NCI-H1436 treated with DMSO at 0.1 percent for 48 hours (cell line): ENCODE measurements at places on chromosomes 5 and 9.

DNA sequence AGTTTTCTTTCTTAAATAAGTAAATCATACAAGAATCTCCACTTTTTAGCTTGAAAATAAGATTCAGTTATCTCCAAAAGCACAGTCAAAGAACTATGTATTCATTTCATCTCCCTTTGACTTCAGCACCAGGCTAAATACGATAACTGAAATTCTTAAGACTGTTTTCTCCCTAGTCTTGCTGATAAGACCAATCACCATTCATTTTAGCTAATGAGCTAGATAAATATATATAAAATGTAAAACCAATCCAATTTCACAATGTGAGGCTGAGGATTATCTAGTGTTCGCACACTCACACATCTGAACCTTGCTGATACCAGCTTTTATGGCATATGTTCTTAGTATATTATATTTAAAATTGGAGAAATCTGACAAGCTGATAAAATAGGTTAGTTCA, 17.3 kb upstream of the ZNF622 start:
- DNase-seq = no peak

GRCh38 chr9:31142456-31142855, 1242.0 kb upstream of the ACO1 start:
- DNase-seq = no peak

DNA sequence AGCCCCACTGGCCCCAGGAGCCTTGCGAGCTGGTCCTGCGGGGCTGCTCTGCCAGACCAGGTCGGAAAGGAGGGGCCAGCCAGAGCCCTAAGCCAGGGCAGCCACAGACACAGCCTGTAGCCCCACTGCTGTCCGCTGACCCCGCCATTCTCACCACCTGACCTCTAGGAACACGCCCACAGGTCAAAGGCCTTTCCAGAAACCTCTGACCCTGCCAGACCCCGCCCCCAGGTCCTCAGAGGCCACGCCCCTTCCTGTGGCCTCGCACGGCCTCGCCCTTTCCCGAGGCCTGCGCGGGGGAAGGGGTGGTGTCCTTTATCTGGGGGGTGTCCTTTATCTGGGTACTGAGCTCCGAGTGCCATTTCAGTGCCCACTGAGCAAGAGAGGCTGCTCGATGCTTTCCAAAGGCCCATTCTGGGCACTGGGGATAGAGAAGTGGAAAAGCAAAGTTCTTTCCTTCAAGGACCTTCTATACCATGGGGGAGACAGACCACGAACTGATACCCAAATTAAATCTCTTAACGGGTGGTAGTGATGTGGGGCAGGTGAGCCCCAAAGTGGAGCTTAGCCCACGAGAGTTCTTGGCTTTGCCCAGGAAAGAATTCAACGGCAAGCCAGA, 46.5 kb downstream of the P4HA2 start:
- no peak for DNase-seq

GRCh38 chr9:126860757-126861466, 473 bp downstream of the ZBTB34 start:
- no peak for DNase-seq

- DNase-seq = no peak
These were observed 60.2 kb downstream of the PARP8 start for GRCh38 chr5:50726475-50727148.

DNA sequence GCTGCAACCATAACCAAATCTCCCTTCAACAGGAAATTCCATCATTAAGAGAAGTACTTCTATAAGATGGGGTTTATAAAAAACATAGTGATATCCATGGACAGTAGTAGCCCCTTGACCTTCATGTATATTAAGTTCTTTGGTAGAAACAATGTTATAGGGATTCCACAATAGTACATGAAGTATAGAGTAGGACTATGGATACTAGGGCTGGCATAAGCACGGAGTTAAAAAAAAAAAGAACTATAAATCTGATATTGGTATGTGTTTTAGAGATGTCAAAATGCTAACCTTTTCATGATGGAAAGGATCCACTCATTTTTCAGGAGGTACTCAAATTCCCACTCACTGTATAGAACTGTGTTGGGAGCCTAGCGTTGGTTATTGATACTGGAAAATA, 337.6 kb downstream of the FGF10 start:
- DNase-seq = no peak

DNA sequence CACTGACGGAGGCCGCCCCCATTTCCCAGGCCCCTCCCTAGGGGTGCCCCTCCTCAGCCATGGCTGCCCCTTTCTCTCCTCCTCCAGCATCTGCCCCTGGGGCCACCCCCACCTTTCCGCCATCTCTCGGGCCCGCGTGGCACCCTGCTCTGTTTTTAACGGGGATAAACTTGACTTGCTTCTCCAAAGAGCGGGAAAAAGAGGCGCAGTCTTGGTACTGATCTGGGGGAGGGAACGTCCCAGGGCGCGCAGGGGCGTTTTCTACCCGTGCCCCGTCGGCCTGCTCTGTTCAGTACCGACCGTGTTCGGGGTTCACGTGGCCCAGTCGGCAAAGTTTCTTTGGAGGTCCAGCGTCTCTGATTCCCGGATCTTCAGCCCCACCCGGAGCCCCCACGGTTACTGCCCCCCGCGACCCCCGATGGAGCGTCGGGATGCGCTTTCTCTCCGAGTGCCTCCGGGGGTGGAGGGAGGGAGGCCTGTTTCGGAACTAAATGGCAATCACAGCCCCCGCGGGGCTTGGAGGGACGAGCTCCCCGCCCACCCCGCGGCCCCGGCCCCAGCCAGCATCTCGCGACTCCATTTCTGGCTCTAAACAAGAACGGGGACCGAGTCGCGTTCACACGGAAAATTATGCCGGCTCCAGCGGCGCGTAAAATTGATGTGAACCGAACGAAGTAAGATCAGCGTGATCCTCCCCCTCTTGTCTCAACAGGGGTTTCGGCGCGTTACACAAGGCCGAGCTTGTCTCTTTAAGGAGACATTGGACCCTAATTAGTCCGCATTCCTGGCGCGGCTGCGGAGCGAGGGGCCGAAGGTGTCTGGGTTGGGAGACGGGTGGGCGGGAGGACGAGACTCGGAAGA, 1.1 kb upstream of the TLE4 start:
- DNase-seq = no peak

DNA sequence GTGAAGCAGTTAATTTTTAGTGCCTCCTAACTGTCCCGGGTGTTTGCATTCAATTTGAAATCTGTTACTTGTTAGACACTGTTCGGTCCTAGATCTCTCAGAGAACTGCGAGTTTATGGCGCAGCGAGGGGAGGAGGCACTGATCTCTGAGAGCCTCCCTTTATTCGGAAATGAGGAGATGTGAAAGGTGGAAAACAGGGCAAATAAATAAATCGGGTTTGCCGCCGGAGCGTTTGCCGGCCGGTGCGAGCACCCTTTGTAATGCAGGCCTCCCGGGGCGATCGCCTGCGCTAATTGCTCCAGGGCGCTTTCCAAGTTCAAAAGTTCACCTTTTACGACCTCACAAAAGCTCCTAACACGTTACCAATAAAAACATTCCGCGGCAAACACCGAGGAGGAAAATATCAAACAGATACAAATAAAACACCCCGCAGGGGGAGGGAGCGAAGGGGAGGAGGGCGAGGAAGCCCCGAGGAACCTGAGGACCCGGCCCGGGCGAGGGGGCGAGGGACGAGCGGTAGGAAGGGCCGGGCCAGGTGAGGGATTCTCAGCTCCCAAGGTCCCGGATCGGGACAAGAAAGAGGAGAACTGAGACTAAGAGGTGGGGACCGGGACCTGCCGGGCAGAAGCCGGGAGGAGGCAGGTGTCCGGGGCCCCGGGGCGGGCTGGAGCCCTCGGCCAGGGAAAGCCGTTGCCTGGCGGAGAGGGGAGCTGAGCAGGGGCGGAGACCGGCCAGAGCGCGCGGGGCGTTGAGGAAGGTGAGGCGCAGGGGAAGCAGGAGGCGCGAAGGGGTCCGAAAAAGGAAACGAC, 1.4 kb downstream of the NR6A1 start:
- no peak for DNase-seq

GRCh38 chr9:115127191-115127817, 9.3 kb upstream of the TNC start:
- no peak for DNase-seq

DNA sequence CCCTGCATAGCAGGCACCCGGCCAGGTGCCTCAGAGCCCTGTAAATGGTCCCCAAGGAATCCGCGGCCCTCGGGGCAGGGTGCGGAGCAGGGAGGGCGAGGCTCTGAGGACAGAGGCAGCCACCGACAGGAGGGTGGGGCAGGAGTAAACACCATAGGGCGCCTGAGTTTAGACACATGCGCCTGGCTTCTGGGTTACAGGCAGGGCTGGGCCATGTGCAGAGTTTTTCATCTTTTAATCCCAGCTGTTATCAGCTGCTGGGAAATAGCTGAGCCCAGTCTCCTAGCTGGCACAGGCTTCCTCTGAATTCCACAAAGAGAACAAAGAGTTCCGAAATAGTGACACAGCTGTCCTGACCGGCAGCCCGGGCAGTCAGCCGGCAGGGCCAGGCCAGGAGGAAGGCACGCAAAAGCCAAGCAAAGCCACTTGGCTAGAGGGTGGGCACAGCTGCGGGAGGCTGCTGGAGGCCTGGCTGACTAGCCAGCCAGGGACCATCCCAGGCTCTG, 98.9 kb upstream of the PHYKPL start:
- DNase-seq = no peak

GRCh38 chr5:167413506-167413905, 877.9 kb upstream of the WWC1 start:
- no peak for DNase-seq

GRCh38 chr9:137150617-137151457, 11.9 kb downstream of the GRIN1 start:
- peak; percentile 75 for DNase-seq

GRCh38 chr9:7823651-7824050, 24.1 kb upstream of the DMAC1 start:
- DNase-seq = no peak

DNA sequence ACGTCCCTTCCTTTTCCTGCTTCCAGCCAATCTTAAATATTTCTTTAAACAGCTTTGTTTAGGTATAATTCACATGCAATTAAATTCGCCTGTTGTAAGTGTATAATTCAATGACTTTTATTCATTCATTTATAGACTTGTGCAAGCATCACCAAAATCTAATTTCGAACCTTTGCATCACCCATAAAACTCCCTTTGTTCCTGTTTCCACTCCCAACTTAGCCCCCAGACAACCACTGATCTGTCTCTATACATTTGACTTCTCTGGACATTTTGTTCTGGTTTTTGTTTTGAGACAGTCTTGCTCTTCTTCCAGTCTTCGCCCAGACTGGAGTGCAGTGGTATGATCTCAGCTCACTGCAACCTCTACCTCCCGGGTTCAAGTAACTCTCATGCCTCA, 71.5 kb downstream of the NR6A1 start:
- DNase-seq = no peak

DNA sequence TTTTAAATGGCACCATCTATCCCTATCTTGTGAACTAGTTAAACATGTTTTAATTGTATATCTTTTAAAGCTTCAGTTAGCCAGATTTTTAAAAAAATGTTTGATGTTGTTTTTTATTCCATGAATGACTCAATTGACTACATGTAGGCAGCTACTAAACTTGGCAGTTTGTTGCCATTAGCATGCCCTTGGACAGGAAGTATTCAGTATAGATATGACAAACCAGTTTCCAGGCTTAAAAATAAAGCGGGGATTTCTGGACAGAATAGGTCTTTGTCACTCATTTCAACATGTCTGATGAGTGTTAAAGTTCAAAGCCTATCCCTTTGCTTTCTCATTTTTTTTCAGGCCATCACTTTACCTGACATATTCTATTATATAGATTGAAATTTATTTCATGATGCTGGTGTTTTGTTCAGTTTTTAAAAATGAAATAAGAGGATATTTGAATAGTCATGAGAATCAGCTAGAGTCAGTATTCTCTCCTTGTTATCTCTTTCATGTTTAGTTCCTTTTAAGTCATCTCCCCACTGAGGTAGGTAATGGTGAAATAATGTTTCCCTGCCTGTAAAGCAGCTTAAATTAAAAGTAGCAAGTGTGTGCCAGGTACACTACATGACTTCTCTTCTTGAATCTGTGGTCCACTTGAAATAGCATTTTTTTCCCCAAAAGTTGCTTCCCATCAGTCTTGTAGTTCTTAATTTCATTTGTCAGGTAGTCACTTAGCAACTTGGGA, 11.9 kb downstream of the TNFAIP8 start:
- no peak for DNase-seq
